ENCODE measurements at places on chromosomes 16 and 17.
A peak's percentile ranks its signal among the peaks of the same experiment; 100 is the strongest.

- DNase-seq: no peak
Observed at GRCh38 chr17:35811759-35812158, 2.5 kb downstream of the TAF15 start.

DNA sequence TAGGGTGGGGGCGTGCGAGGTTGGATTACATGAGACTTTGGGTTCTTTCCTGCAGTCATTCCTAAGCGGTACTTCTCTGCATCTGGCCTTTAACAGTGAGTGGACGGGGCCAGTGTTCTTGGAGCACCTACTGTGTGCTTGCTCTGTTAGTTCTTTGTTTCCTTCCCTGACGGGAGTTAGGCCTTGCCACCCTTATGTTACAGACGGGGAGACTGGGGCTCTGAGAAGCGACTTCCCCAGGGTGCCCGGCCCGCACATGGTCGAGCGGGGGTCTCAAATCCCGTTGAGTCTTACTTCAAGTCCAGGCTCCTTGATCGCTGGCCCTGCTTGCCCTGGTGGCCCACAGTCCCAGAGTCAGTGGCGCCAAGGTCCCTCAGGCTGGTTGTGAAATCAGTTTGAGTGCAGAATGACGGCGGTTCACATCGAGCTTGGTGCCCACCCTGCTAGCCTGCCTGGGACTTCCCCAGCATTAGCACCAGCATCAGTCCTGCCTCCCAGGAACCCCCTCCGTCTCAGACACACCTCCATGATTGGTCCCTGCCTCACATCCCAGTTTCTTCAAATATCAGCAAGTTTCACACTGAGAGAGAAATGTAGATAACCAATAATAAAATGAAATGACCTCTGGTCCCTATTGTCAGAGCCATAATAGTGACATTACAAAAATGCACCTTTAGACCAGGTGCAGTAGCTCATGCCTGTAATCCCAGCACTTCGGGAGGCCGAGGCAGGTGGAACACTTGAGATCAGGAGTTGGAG lies 128.0 kb downstream of the CMIP start:
- no peak for DNase-seq

GRCh38 chr16:66858740-66859396 lies 14.7 kb downstream of the CA7 start:
- no peak for DNase-seq

DNA sequence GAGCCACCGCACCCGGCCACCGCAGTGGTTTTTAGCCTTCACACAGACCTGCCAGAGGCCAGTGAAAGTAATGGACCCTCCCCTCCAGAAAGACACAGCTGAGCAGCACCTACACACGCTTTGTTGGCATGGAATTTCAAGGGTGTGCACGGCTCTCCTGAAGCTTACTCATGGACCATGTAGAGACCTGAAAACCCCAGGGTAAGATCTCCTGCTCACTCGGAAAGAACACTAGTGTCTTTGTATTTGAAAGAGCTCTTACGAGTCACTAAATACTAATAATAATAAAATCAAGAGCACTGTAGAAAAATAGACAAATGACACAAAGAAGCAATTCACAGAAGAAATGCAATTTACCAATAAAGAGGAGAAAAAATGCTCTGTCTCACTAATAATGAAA lies 20.0 kb downstream of the SLC43A2 start:
- no peak for DNase-seq

GRCh38 chr16:17830651-17831050 lies 359.9 kb upstream of the XYLT1 start:
- DNase-seq: no peak

DNA sequence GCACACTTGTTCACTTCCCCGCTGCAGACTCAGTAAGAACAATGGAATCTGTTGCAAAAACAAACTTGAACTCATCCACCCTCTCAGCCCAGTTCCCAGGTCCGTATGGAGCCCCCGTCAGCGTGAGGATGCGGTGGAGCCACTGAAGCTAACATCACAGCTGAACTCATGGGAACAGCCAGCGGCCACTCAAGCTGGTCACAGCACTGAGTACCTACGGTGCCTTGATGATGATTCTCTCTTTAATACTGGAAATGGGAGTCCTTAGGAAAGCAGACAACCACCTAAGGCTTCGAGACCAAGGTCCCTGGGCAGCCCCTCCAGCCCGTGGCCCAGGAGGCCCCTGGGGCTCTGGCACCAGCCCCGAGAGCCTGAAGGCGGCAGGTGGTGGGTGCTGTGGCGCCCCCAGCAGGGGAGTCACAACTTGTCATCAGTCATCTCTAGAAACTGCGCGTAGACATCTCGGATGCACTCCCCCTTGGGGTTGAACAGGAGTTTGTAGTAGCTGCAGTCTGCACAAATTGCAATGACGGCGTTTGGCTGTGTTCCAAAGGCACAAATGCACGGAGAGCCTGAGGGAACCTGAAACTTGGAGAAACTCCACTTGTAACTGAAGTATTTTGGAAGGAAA lies 31.0 kb upstream of the RHOT1 start:
- DNase-seq: no peak

GRCh38 chr16:12535535-12536411 lies 267.9 kb downstream of the CPPED1 start:
- no peak for DNase-seq

- DNase-seq: no peak
Observed at GRCh38 chr16:13077816-13078215, 176.4 kb downstream of the SHISA9 start.

- DNase-seq: no peak
Observed at GRCh38 chr16:80079072-80079471, 461.7 kb upstream of the DYNLRB2 start.

GRCh38 chr17:7001318-7001961 lies 5.6 kb downstream of the ALOX12 start:
- no peak for DNase-seq

GRCh38 chr16:85396879-85397871 lies 215.9 kb upstream of the GSE1 start:
- peak; percentile 68 for DNase-seq

- DNase-seq: no peak
Observed at GRCh38 chr16:31714903-31715504, 158.6 kb upstream of the ZNF267 start.

GRCh38 chr17:58272367-58273280 lies 8.1 kb downstream of the MPO start:
- no peak for DNase-seq

GRCh38 chr17:47716375-47716774 lies 16.7 kb upstream of the TBX21 start:
- no peak for DNase-seq

GRCh38 chr17:82371333-82372248 lies at the start of gene UTS2R:
UTS2R (plus strand) TSS chr17:82371765; CDS start chr17:82374325, 2,560 bp downstream.
- DNase-seq: no peak

DNA sequence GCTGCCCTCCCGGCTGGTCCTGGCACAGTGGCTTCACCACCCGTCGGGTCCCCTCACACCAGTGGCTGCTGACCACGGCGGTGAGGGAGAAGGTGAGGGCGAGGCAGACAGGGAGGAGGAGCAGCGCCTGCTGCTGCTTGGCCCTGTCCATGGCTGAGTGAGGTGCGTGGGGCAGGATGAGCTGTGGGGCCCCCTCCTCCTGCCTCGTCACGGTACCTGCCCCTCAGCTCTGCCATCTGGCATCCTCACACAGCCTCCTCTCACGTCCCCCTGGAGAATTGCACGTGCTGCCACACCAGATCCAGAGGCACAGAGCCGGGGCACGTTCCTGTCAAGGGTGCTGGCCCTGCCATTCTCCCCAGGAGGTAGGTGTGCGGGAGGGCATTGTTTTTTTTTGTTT lies at the start of gene GSG1L2:
Gene GSG1L2 (minus strand): TSS at position 159 of the 400 bp plus-strand sequence. CDS start 8 bp downstream, at position 151.
- no peak for DNase-seq

DNA sequence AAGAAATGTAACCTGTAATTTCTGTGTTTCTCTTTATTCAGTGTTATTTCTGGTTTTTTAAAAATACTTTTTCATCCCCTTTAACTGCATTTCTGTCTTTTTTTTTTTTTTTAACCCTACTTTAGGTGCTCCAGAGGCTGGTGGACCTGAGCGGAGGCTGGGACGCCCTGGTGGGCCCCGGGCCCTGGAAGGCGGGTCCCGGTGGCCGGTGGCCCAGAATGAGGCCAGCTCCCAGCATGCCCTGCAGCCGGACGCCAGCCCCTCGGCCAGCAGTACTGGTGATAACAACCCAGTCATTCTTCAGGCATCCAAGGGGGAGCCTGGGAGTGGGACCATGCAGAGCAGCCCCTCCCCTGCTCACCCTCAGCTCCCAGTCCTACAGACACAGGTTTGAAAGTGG lies 1.5 kb downstream of the SRCAP start:
- no peak for DNase-seq

DNA sequence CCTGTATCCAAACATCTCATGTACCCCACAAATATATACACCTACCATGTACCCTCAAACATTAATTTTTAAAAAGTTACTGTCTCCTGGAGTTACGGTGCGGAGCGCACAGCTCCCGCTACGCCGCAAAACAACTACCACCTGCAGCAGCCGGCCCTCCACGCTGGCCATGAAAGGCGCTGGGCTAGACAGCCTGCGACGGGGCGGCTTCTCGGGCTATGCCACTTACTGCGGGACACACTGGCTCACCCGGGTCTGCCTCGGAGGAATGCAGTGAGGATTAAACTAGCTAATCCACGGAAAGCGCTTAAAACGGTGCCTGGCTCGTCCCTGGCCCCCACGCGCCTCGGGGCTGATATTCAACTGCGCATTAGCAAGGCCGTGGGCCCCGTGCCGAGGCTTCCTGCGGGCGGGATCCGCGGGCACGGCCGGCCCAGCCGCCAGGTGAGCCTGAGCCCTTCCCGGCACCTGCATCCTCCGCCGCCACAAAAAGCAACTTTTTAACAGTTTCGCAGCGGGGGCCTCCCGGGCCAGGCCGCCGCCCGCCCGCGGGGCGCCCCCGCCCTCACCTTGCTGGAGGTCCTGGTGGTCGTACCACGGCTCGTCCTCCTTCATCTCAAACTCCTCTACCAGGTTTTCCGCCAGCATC lies 633 bp downstream of the CDR2 start:
- DNase-seq: no peak
